Foreskin melanocyte (primary cell): ENCODE measurements at places on chromosomes 16 and 17.

- no peak for DNase-seq
These were observed 46.9 kb upstream of the TMEM132E start for GRCh38 chr17:34532281-34533065.

DNA sequence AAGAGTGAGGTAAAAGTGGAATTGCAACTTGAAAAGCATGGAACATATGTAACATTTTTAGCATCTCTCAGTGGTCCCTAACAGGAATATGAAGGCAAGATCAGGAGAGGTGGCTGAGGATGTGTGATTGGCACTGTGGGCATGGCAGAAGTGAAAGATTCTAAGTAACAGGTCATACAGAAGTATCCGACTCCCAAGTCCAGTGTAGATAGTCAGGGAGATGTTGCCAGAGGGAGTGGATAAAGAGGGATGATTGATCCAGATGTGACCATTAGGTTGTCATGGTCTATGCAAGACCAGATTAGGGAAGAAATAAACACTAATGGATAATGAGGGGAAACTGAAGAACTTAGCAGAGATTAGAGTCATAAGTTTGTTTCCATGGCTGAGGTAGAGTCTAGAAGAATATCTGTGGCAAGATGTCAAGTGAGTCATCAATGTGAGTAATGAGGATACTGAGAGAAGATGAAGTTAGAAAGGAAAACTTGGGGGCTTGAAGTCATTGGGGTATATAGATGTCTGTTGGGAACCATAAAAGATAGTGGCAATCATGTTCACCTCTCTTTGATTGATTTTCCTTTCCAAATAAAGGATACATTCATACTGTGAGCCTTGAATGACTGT lies 23.9 kb upstream of the CAPNS2 start:
- DNase-seq, result no peak

DNA sequence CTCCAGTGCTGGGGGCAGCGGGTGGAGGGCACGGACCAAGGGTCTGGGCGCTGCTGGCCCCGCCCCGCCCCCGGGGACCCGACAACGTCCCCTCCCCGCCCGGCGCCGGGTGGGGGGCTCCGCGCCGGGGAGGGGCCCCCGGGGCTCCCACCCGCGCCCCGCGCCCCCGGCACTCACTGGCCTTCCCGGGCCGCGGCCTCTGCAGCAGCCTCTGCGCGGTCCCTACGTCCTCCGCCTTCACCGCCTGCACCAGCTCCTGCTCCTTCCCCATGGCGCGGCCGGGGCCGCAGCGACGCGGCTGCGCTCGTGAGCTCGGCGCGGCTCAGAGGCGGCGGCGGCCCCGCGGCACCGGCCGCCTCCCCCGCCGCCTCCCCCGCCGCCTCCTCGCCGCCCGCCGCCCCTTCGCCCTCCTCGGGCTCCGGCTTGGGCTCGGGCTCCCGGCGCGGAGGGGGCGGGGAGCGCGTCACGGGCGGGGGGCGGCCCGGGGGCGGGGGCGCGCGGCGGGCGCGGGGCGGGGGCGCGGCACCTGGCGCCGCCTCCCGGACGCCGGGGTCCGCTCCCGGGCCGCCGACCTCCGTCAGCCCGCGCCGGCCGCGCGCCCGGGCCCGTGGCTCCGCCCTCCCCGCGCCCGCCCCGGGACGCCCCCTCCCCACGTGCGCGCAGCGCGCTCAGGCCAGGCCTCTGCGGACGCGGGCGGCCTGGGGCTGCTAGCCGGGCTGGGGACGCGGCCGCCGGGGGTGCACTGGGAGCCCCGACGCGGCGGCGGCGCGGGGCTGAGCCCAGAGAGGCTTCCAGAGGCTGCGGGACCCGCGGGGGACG lies at the start of gene CASKIN1:
Gene CASKIN1, minus strand, starts transcription at position 444 of the 819 bp plus-strand sequence. Its CDS starts 173 bp downstream, at position 271.
- no peak for DNase-seq

DNA sequence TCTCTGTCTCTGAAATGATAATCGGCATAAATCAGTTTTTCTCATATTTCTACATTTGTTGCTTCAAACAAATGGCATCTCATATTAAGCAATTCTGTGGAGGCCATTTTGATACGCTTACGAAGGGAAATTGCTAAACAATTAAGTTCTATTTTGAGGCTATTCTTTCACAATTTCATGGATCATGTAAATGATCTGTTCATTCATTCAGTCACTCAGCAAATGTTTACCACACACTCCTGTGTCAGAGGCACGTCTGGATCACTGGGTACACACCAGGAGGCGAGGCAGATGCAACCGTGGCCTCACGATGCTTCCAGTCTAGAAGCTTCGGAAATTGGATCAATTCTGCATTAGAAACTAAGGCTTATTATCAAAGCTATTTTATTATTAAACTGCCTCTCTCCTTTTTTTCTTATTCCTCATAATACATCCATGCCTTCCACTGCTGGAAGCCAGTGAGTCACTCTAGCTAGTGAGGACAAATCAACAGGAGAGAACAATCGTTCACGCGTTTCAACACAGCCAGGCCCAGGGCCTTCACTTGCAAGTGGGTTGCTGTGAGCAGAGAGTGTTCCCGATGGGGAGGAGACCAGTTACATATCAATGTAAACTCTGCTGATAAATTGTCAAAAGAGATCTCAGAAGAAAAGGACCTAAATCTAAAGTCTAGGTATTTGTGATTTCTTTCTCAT lies 11.3 kb upstream of the SLC39A11 start:
- no peak for DNase-seq

- no peak for DNase-seq
These were observed 76.7 kb downstream of the CEP112 start for GRCh38 chr17:66115246-66115645.
